ENCODE measurements at places on chromosomes 5 and 9.

- DNase-seq: no peak
Observed at GRCh38 chr9:95857124-95857523, 18.4 kb upstream of the ERCC6L2 start.

DNA sequence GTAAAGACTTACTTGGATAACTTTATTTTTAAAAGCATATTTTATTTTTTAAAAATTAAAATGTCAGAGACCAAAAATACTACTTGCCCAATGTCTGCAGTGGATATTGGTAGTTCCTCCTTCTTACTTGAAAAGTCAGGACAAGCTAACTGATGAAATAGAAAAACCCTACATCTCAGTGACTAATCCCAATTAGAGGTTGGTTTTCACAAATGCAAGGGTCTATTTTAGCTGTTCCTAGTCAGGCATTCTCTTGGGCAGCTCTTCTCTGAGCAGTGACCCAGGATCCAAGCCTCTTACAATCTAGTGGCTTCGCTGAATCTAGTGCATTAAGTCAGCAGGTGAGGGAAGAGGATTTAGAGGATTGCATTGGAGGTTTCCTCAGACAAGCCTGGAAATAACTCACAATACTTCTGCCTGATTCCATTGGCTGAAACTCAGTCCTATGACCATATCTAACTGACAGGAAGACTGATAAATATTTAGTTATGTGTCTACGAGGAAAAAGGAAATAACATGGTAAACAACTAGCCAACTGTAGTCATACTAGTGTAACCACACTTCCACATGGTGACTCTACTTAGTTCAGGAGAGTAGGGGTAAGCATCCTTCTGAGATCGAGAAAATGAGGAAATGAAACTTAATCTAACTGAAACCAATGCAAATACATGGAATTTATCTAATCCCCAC, 34.2 kb upstream of the MIER3 start:
- no peak for DNase-seq

- DNase-seq: no peak
Observed at GRCh38 chr5:158643840-158644239, 455.9 kb downstream of the EBF1 start.

- DNase-seq: no peak
Observed at GRCh38 chr5:148909040-148909439, 82.6 kb downstream of the ADRB2 start.

- DNase-seq: no peak
Observed at GRCh38 chr5:2017540-2018389, 135.0 kb upstream of the IRX4 start.

DNA sequence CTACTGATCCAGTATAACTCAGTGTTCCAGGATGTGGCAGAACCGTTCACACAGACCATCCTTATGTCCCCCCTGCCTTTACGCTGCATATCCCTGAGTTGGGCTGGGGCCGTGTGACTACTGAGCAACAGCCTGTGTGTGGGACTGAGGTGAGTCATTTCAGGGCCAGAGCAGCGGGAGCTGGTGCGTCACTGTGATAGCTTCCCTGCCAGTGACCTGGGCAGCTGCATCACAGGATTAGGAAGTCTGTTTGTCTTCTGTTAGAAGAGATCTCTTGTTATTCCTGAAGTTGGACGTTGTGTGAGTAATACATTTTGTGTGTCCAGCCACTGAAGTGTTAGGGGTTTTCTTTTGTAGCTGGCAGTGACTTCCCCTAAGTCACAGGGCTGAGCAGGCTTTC, 35.6 kb downstream of the TPPP start:
- DNase-seq: no peak

- no peak for DNase-seq
Observed at GRCh38 chr5:67281874-67282273, 85.3 kb upstream of the CD180 start.

- DNase-seq: no peak
Observed at GRCh38 chr9:99031319-99031718, 73.6 kb upstream of the TGFBR1 start.

GRCh38 chr5:65359981-65360380, 121.7 kb downstream of the ADAMTS6 start:
- DNase-seq: no peak

GRCh38 chr5:68534131-68534940, 318.8 kb downstream of the PIK3R1 start:
- DNase-seq: no peak

- no peak for DNase-seq
Observed at GRCh38 chr5:98798371-98798770, 24.9 kb downstream of the RGMB start.

GRCh38 chr9:115524453-115525059, 406.6 kb upstream of the TNC start:
- no peak for DNase-seq

DNA sequence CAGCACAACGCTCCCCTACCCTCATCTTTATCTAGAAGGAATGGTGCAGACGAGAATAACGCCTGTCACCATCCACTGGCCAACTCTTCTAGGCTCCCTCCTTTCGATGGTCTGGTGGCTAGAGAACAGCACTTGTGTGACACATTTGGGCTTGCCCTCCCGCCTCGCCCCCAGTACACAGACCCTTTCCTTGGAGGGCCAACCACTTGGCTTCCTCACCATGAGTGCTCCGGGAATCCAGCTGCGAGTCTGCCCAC, 1.4 kb downstream of the GNAQ start:
- DNase-seq: no peak

DNA sequence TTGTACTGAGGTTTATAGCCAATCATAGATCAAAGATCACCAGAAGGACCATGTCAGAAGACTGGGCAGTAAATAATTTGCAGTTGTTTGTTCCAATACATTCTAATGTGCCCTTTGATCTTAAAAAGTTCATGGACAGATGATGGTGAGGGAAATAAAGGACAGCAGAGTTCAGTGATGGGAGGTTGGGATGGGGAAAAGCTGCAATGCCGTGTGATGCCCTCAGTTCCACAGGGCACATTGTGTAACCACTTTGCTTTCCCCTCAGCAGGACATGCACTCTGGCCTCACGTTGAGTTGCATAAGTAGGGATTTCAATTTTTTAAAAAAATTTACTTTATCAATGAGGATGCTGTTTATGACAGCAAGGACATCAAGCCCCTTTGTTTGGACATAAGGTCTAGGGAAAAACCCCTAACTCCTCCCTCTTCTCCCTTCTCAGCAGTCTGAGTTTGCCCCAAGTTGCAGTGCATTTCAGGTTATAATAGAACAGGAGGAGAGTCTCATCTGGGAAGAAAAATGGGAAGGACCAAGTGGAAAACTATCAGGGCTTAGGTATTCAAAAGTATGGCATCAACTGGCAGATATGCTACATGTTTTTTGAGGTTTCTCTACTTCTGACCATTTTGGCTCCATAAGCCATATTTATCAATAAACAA, 83.1 kb upstream of the TMED7 start:
- no peak for DNase-seq

GRCh38 chr5:67643536-67643935, 446.9 kb upstream of the CD180 start:
- no peak for DNase-seq

DNA sequence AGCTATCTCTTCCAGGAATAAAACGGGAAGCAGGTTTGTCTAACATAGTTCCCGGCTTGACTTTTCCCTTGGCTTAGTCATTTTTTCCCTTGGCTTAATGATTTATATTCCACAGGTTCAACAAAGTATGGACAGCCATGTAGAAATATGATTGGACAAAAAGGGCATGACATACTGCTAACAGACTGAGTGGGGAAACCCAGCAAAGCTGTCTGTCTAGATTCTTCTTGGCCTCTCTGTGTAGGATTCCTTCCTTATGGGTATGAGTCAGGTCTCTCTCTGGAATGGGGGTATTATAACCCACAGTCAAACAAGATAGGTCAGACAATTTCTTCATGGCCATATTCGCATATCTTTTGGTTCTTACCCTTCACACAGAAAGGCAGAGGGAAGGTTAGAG, 5.7 kb upstream of the MTAP start:
- no peak for DNase-seq

DNA sequence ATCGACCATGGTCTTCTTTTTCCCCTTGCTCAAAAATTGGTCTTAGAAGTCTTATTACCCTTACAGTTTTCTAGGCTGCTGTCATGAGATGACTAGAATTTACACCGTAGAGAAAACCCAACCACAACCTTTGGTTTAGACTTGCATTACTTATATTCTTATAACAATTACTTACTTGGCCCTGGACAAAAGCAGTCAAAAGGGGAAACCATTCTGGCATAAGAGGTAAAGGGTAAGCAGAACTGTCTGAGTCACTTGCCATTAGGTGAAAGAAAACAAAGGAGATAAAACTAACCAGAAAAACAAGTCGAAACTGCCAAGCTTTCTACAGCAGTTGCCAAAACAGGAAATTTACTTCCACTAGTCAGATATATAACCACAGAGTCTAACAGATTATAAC, 17.9 kb downstream of the TMEM245 start:
- DNase-seq: no peak

- no peak for DNase-seq
Observed at GRCh38 chr5:68823301-68823700, 270.5 kb upstream of the SLC30A5 start.

Measured in natural killer cell treated with Interleukin-12 subunit alpha and Interleukin-12 subunit beta and Interleukin-15 and Interleukin-18, amount 100 ng/mL, for 72 hours (primary cell).